ENCODE measurements at places on chromosomes 5 and 9. TPM values are rescaled to one million over a fixed set of nuclear protein-coding genes. Genes with fewer than 3 reads are reported as not detected.

The TAF11L5 gene
- total RNA-seq = not detected

The PIP5KL1 gene
- total RNA-seq = 0.91 TPM

The DMRT3 gene
- not detected for total RNA-seq

The CMBL gene
- total RNA-seq = 4.7 TPM

The GRAMD2B gene
- total RNA-seq = 1.3 TPM

The PTCD2 gene
- total RNA-seq = 4.2 TPM

The BSPRY gene
- total RNA-seq = not detected

The TCF7 gene
- total RNA-seq = 0.65 TPM

The CCL27 gene
- total RNA-seq = not detected

The SLC25A2 gene
- total RNA-seq = 0.15 TPM

The TXN gene
- 357 TPM for total RNA-seq

The MEF2C gene
- 18.5 TPM for total RNA-seq

The CDKN2B gene
- 14.9 TPM for total RNA-seq

The PCDHB13 gene
- total RNA-seq = 0.65 TPM

The KIF24 gene
- 2.6 TPM for total RNA-seq

The CCIN gene
- 3.8 TPM for total RNA-seq

The PHF24 gene
- not detected for total RNA-seq

The FLT4 gene
- total RNA-seq = 28.6 TPM

The ZFP2 gene
- total RNA-seq = 0.65 TPM

The ZNF354B gene
- total RNA-seq = 7.8 TPM

The FABP6 gene
- total RNA-seq = not detected

The LECT2 gene
- total RNA-seq = not detected

The GABRB2 gene
- not detected for total RNA-seq

The KCNV2 gene
- total RNA-seq = not detected

The SLC34A1 gene
- not detected for total RNA-seq

The ABLIM3 gene
- 8.8 TPM for total RNA-seq

The BARHL1 gene
- total RNA-seq = not detected

The CER1 gene
- not detected for total RNA-seq

The LTC4S gene
- not detected for total RNA-seq

The EGR1 gene
- total RNA-seq = 1.4 TPM

The CNTFR gene
- not detected for total RNA-seq
